Activated CD8-positive, alpha-beta memory T cell treated with anti-CD3 and anti-CD28 coated beads for 4 hours (primary cell): ENCODE measurements at places on chromosomes 3 and 15.

DNA sequence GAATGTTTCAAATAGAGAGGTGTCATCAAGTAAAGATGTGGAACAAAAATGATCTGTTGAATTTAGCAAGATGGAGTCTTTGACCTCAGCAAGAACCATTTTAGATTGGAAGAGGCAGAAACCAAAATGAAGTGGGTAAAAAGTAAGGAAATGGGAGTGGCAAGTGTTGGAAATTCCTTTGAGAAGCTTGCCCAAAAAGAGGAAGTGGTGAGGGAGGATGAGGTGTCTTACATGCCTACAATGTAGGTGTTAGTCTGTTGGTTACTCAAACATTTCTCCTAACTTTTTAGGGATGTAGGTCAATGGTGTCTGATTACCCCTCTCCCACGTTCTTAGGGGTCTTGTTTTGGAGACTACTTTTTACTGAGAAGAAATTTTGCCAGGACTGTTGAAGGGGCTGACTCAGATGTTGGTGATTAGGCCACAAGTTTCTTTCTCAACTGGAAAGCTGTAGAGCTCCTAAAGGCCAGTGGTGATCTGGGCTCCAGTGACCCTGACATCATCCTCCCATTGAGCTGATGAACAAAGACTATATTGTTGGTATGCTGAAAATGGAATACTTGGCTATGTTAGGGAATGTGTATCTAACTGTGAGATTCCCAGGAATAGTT is 5.1 kb downstream of the PPP2R3A start:
- no peak for DNase-seq

DNA sequence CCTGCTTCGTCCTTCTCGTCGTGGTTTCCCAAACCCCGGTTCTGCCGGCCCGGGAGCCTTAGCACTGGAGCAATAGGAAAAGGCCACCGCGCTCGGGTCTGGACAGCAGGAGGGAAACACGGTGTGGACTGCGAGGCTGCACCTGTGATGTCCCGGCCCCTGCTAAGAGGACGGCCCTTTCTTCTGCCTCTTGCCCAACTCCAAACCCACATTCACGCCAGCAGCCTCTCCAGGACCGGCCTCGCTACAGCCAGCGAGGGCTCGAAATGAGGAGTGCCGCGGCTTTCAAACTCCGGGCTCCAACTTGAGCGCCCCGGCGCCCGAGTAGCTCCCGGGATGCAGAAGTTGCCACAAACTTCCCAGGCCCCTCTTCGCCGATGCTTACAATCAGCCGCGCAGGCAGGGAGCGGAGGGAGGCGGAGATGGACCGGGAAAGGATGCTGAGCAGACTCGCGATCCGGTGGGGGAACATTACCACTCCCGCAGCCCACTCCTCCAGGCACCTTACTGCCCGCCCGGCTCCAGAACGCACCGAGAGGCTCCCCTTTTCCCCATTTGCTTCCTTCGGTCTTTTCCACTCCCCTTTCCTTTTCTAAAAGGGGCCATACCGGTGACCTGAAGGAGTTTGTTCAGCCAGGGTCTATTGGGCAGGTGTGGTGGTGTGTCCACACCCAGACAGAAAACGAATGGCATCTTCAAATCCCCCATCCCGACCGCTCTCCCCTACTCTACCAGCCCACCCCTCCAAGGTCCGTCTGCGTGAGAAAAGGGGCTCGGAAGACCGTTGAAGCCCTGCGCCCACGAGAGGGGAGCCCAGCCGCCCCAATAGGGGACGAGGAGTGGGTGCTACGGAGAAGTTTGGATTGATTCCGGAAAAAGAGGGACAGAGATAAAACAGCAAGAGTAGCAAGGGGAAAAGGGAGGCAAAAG is 18.8 kb upstream of the SATB1 start:
- DNase-seq, result no peak

DNA sequence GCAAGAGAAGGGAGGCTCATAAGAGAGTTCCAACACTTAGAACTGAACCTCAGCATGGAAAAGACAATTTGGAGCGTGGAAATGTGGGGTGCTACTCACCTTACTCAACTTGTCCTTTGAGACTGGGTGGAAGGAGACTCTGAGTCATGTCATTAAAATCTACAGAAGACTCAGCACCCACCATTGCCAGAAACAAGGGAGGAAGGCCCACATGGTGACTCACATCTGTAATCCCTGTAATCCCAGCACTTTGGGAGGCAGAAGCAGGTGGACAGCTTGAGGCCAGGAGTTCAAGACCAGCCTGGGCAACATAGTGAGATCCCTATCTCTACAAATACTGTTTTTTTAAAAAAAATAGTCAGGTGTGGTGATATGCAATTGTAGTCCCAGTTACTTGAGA is 161.9 kb upstream of the UBE3A start:
- DNase-seq, result no peak

- DNase-seq, result no peak
These were observed 21.0 kb downstream of the RARB start for GRCh38 chr3:25448750-25449692.

DNA sequence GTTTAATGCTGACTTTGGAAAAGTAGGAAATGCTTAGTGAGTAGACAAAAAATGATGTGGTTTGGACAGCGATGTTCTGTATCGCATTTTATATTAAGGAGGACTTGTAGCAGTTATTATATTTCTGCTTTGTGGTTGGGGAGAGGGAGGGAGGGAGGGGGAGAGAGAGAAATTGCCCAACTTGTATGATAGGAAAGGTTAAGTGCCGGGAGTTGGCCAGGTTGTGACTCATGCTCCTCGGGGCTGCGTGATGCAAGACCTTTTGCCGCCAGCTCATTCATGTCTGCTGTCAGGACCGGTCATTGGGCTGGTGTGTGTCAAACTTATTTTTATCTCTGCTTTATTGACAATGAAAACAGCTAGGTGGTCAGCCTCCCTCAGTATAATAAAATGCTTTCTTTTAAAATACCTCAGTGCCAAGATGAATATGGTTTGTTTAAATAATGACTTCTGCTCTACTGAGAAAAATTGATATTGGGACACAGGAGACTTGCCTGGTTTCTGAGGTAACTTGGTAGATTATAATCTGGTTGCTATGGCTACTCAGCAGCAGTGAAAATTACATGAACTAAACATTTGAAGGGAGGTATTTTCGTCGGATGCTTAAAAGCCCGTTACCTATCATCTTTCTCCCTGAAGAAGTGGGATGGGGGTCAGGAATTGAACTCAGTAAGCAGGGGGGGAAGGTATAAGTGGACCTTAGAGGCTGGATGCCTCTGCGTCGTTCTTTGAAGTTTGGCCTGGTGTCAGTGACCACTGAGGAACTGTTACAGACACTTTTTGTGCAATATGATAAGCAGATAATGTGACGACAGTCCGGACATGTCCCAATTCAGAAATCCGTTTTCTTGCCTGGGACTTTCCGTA is 90.7 kb downstream of the FNDC3B start:
- DNase-seq, result peak; percentile 47

- no peak for DNase-seq
These were observed 67.6 kb downstream of the HES1 start for GRCh38 chr3:194203482-194204041.

DNA sequence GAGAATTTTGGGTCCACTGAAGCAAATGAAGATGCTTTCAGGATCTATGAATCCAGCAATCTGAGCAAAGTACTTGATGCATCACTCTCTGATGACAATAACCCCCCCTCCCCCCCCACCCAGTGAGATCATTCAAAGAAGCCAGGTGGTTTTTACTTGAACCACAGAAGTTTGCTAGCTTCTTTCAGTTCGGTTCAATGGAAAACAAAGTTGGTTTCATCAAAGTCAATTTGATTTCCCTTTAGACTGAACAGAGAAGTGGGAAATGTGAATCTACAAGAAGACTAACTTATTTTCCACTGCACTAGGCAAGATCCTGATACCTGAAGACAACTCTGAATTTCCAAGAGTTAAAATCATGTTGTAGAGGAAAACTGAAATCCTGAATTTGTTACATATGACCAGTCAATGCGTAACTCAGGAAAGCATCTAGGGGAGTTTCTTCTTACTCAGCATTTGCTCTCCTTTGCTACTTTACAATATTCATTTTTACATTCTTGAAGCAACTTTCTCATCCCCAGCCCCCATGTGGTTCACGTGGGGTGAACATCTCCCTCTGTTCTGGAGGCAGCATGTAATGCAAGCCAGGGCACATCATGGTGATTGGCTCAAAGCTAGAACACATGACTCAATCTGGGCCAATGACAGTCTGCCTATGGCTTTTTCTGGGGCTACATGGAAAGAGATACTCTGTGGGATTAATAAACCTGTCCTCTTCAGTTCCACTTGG is 572.6 kb downstream of the FOXP1 start:
- no peak for DNase-seq

DNA sequence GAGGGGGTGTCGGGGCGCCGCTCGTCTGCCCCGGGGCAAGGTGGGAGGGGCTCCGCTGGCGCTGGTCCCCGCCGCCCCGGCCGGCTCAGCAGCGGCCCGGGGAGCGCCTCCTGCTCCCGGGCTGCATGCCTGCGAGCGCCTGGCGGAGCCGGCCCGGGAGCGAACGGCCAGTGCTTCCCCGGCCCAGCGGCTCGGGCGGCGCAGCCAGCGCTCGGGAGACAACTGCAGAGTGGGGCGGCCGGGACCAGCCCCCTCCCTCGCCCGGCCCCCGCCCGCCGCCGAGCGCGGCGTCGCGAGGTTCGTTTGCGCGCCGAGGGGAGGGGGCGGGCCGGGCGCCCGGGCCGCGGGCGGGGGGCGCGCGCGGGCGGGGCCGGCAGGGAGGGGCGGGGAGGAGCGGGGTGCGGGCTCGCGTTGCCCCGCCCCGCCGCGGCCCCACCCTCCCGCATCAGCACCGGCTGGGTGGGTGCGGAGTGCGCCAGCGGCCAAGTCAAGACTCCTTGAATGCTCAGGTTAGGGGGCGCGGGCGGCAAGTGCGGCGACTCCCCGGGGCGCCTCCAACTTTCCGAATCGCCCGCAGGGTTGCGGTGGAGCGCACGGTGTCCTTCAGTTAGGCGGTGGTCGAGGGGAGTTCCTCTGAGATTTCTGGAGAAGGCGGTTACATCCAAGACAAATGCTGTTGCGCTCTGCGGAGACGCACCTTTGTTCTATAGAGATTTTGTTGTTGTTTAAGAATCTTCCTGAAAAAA is at the start of gene RGMA:
Gene RGMA, minus strand, starts transcription at position 231 of the 746 bp plus-strand sequence. CDS start 279 bp downstream, outside the sequence.
- DNase-seq, result no peak

DNA sequence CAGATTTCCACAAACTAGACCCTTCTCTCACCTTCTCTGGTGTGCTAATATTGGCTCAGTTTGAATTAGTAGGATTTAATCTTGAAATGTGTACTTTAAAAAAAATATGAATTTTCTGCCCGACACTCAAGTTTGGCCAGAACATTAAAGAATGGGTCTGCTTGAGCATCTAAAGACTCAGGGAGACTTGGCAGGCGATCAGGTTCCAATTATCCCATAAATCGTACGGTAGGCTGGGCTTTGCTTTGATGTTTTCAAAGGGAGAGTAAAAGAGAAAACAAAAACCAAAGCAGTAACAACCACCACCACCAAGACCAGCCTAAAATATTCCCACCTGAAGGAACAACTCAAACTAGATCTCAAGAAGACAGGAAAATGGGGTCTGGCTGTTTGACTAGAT is 230.8 kb downstream of the EBLN2 start:
- DNase-seq, result no peak

DNA sequence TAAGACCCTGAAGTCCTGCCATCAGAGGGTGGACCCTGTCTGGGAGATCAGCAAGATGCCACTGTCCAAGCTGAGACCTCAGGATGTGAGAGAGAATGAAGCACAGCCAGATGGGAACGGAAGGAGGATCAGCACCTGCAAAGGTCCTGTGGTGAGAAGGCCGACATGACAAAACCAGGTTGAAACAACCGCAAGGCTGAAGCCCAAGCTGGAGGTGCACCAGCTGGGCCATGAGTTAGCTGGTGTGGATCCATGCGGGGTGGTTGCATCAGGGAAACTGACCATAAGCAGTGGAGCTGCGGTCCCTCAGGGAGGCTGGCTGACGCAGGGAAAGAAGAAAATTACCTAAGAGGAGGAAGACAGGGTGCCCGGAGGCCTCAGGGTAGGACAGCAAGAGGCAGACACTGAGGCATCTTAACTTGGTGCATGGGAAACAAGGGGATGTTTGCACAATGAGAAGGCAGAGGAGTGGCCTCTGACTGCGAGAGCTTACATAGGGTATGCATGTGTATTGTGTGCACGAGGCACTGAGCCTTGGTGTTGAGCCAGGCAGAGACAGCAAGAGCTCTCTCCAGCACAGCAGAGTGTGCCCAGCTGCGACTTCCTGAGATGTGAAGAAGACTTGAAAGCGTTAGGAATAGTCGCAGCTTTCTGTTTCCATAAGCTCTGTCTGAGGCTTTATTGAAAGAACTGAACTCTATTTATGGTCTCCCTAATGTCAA is 497.7 kb downstream of the OCA2 start:
- DNase-seq, result no peak

GRCh38 chr3:134483195-134483900 is 2.4 kb downstream of the ANAPC13 start:
- DNase-seq, result no peak

DNA sequence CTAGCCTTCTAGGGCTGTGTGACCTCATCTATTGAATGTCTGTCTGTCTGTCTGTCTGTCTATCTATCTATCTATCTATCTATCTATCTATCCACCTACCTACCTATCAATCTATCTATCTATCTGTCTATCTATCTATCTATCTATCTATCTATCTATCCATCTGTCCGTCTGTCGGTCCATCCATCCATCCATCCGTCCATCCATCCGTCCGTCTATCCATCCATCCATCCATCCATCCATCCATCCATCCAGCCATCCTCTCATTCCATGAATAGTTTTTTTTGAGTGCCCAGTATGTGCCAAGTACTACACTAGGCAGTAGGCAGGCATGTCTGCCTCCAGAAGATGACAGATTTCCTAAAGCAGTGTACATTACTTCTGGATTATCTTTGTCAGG is 122.5 kb downstream of the FOXB1 start:
- no peak for DNase-seq
